Spinal cord (tissue), 10 donors: ENCODE measurements at places on chromosomes 13 and 19.

DNA sequence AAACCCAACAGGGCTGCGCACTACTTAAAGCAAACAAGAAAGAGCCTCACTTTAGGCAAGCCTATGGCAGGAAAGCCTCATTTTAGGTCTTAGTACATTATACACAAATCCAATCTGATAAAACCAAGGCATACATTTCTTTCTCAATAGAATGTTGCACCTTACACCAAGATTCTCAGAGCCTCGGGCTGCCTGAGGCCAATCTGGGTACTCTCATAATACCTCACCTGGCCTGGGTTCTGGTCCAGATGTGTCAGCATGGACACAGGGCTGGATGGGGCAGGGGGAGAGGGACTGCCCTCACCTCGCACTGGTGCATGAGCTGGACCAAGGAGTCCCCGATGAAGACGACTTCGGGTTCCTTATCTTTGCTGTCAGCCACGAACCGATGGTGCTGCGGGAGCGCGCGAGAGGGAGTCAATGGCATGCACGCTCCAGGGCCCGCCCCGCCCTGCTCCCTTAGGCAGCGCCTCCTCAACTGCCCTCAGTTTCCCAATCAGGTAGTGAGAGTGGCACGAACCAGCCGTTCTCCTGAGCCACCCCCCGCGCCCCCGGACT, at the start of gene PRR19:
TSS of gene PRR19 (plus strand) at position 487 of the 558 bp plus-strand sequence. CDS start 7,453 bp downstream, outside the sequence.
- DNase-seq, result no peak

DNA sequence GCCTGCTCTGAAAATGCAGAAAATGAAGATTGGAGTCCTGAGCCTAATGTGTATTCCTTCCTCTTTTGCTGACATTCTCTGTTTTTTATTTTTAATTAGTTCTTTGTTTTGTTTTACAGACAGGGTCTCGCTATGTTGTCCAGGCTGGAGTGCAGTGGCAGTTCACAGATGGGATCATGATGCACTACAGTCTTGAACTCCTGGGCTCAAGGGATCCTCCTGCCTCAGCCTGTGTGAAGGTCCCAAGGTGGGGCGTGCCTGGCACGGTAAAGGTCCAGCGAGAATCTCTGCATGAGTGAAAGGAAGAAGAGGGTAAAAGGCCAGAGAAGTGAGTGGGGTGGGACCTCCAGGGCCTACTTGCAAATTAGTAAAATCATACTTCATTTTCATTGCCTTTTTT, 34.3 kb upstream of the DGKH start:
- DNase-seq, result no peak

DNA sequence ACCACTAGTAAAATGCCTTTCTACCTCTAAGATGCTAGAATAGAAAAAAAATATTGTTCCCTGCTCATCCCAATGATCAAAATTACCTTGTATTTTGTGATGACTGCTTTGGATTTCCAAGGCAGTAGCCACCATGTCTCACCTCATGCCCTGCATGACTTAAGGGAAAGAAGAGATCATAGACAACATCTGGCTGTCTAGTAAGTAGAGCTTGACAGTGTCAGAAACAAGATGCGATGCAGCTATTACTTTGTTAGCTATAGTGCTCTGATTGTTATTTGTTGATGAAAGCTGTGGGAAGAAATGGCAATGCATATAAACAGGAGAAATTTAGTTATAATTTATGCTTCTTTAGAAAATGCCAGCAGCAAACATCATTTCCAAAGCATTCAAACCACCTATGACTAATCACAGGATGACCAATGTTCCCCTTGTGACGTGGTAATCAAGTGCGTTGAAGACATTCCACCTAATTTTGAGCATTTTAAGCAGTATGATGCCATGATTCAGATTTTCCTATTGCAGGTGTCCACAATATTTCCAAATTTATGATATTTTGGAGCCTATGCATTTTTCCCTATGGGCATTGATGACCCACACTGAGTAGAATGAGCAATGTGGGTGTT, 308.3 kb downstream of the KCNRG start:
- DNase-seq, result no peak

DNA sequence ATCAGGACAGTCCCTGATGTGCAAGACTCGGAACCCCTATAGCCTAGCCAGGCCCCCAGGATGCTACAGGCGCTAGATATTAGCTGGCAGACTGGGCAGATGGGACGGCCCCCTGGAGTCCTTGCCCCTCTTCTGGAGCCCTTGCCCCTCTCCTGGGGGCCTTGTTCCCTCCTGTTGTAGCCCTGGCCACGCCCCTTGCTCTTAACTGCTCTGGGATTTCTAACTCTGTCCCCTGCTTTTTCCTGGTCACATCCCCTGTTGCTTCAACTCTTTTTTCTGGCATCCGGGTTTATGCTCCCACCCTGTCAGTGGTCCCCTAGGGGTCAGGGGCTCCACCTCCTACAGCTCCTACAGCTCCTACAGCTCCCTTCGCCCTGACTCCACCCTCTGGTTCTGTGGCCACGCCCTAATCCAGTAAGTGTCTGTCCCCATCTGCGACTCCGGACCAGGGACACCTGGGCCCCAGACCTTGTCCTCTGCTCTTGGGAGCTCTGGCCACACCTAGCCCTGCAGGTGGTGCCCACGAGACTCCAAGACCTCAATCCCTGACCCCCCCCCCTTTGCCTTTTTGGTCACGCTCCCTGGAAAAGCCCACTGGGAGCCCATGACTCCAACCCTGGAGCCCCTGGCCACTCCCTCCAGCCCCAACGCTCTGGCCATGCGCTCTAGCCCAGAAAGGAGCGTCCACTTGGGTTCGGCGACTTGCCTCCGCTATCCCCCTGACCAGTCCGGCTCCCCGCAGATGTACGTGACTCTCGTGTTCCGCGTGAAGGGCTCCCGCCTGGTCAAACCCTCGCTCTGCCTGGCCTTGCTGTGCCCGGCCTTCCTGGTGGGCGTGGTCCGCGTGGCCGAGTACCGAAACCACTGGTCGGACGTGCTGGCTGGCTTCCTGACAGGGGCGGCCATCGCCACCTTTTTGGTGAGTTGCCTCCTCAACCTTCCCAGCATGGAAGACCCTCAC, 6.8 kb downstream of the PLPPR2 start:
- no peak for DNase-seq

GRCh38 chr13:100197591-100198365, 108.9 kb downstream of the PCCA start:
- peak; percentile 27 for DNase-seq
